Activated T-cell treated with anti-CD3 and anti-CD28 coated beads, Interleukin-2, amount 50 U/mL, for 4 hours (primary cell): ENCODE measurements at places on chromosomes 16 and 17. TPM values are rescaled to one million over a fixed set of nuclear protein-coding genes. Genes with fewer than 3 reads are reported as not detected.

DNA sequence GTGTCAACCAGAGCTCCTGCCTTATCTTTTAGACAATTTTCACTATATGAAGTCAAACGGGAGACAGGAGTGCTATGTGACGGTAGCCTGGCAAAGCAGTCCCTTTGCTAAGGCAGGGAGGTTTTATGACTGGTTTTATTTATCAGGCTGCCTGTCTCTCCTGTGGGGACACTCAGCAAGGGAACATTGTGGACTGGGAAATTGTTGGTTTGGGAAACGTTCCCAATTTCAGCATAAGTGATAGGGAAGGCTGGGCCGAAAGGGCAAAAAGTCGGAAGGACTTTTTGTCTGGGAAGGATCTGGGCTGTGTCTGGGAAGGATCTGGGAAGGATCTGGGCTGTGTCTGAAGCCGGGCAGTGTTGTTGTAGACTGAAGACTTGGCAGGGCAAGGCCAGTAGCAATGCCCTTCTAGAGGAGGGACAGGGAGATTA lies 211.2 kb downstream of the PARN start:
- DNase-seq, result no peak

Gene PLD6
- total RNA-seq, result 27.4 TPM

GRCh38 chr16:79876332-79876730 lies 275.8 kb upstream of the MAF start:
- DNase-seq, result no peak

- no peak for DNase-seq
These were observed 202.9 kb downstream of the IRF8 start for GRCh38 chr16:86101897-86102157.

DNA sequence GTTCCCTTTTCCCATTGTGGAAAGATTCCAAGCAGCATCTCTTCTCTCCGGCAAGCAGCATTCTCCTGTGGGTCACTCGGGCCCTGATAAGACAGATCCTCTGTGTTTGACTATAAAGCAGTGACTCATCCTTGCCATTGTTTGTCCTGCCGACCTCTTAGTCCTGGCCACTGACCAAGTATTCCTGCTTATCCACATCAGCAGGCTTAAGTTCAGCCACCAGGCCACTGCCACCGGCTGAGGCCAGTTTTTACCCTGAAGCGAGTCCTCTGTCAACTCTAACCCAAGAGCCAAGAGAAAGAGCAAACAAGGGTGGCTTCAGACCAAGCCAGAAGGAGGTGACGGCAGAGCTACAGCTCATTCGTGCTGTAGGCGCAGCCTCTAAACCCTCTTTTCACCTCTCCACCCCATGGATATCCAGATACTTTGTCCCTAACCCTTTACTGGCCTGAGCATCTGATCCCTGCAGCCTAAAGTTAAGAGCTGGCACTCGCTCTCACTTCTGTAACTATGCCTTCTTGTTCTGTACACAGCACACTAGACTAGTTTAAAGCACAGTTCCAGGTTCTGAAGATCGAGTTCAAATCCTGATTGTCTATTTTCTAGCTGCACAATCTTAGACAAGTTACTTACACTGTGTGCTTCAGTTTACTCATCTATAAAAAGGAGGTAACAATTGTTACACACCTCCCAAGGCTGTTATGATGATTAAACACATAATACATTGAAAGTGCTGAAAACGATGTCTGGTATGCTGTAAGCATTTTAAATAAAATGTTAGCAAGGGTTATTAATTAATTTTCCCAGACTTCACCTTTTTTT lies 31.0 kb downstream of the SOX9 start:
- no peak for DNase-seq

GRCh38 chr17:59534583-59534982 lies 30.8 kb upstream of the DHX40 start:
- no peak for DNase-seq

Gene WSCD1
- 0.38 TPM for total RNA-seq
